CD4-positive, alpha-beta T cell treated with Interleukin-1 beta for 1 hour (primary cell): ENCODE measurements at places on chromosomes 11 and 22.

GRCh38 chr11:43518408-43519160 lies 159.9 kb downstream of the TTC17 start:
- DNase-seq, result no peak

DNA sequence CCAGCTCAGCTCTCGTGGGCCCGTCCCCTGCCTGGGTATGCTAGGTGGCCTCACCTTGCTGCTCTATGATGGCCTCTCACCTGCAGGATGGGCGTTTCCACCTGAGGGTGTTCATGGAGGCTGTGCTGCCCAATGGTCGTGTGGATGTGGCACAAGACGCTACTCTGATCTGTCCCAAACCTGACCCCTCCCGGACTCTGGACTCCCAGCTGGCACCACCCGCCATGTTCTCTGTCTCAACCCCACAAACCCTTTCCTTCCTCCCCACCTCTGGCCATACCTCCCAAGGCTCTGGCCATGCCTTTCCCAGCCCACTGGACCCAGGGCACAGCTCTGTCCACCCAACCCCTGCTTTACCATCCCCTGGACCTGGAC lies 2.1 kb downstream of the ZP1 start:
- DNase-seq, result no peak

DNA sequence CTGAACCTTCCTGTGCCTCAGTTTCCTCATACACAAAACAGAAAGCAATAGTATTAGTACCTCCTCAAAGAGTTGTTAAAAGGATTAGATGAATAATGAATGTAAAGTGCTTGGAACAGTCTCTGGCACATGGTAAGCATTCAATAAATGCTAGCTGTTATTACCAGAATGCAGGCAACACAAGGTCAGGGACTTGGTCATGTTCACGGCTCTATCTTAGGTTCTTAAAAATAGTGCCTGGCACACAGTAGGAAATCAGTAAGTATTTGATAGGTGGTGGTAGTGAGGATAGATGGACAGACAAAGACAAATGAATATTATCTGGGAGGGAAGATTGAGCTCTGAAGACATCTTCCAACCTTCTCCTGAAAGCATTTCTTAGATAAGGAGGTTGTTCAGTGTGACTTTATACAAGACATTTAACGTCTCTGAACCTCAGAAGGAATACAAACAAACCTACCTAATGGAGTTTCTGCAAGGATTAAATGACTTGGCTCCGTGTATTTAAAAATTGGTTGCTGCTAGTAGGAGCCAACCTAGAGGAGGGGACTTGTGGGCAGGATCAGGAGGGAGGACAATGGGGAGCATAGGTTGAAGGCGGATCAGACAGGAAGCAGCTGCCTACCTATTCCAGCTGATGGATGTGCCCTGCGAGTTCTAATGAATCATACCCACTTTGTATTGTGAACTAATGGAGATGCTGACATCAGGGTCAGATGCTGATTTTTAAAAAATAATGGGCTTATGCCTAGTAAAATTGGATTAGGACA lies 94.1 kb downstream of the DBX1 start:
- DNase-seq, result no peak

DNA sequence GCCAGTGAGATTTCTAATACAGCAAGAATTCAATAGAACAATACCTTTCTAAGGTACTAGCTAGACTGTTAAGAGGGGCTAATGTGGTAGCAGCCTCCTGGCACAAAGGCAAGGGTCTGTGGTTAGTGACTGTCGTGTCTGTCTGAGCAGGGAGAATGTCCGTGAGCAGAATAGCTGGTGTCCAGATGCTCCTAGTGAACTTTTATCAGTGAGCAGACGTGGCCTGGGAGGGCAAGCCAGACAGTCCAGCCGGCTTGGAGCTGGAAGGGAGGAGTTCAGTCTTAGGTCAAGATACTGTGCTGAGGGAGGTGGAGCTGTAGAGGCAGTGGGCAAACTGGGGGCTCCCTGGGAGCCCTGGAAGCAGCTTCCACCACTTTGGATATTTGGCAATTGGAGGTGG lies 138.6 kb downstream of the TEAD1 start:
- no peak for DNase-seq

DNA sequence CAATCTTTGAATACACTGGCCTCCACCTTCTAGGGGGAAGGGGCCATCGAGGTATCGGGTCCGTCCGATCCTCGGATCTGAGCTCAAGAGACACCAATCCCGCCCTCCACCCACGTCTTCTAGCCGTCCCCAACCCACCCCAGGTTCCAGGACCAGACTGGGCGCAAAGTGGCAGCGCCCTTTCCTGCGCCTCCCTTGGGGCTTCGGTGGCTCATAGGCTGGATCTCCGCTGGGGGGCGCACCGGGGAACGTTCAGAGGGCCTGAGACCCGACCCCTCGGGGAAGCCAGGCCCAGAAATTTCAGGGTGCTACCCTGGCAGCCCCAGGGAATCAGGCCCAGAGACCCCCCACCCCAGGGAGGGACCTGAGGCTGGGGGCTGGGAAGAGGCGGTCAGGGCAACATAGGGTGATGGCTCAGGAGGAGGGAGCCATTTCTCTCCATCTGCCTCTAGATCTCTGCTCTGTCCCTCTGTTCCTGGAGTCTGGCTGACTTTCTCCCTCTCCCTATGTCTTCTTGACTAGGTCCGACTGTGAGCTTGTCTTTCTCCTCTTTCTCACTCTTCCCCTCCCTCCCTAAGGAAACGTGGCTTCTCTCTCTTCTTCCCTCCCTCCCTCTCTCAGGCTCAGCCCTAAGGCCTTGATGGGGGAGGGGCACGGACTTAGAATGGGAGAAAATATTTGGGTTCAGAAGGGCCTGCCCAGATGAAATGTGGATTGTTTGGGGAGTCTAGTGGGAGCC lies 1.1 kb downstream of the CREB3L1 start:
- no peak for DNase-seq

GRCh38 chr11:93727985-93728791 lies 13.1 kb downstream of the TAF1D start:
- no peak for DNase-seq

GRCh38 chr11:65662247-65662798 lies 393 bp downstream of the RELA start:
- DNase-seq, result no peak

- no peak for DNase-seq
Observed at GRCh38 chr11:82898241-82898640, 2.0 kb downstream of the PRCP start.

- DNase-seq, result no peak
Observed at GRCh38 chr11:110772863-110773262, 60.6 kb upstream of the ARHGAP20 start.

DNA sequence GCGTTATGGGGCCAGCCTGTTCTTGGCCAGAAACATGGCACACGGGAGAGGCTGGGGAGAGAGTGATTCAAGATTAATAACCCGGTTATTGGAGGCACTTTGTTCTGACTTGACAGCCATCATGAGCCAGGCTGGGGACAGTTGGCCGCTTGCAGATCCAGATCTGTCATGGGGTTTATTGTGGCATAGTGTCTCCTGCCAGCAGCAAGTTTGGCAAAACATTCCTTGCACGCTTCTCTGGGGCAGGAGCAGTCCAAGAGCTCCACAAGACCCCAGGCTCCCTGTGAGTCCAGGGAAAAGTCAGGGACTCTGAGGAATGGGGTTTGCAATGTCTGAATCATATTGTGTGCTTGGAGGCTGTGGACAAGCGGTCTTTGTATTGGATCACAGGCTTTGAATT lies 270.4 kb downstream of the MIAT start:
- no peak for DNase-seq

GRCh38 chr22:50542416-50542927 lies 3.2 kb upstream of the KLHDC7B start:
- peak; percentile 74 for DNase-seq

DNA sequence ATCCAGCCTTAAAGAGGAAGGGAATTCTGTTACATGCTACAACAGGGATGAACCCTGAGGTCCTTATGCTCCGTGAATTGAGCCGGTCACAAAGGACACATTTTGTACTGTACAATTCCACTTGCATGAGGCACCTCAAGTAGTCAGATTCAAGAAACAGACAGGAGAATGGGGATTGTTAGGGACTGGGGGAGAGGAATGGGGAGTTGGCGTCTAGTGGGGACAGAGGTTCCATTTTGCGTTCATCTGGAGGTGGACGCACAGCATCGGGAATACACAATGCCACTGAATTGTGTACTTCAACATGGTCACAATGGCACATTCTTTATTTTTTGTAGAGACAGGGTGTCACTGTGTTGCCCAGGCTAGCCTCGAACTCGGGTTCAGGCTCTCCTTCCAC lies 14.1 kb downstream of the TBX1 start:
- DNase-seq, result no peak

DNA sequence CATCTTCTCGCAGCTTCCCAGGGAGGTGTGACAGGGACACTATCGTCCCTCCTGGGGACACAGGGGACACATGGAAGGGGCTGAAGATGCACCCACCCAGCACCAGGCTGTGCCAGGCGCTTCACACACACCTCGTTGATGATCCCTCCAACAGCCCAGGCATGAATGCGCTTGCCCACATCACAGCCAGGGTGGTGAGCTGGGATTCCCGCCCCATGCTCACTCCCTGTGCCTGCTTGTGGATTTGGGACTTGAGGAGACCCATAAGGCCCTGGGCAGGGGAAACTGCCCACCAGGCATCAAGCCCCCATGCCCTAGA lies 57.8 kb downstream of the OTOG start:
- DNase-seq, result no peak

DNA sequence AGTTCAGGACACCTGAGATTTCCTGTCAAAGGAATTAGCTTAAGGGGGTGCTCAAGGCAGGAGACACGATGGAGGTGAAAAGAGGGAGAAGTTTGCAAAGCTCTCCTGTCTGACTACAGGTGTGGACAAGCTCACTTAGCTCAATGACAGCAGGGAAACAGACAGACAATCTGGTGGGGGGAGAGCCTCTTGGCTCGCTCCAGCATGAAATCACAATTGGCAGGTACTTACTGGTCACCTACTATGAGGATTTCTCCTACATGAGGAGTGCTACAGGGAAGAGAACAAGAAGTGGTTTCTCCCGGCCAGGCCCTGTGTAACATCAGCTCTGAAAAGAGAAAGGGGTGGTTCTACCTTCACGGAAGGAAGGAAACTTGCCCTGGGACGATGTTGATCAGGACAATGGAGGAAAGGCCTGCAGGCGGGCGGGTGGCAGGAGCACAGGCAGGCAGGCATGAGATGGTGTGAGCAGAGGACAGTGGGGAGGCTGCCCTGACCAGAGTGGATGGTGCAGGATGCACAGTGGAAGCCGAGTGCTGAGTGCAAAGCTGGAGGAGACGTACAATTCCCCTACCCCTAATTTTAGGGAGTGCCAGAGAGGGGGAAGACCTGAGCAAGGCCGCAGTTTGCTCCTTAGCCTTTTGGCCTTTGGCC lies 57.9 kb upstream of the CRTAM start:
- DNase-seq, result no peak

GRCh38 chr11:121253951-121254350 lies 38.6 kb upstream of the SC5D start:
- no peak for DNase-seq

- DNase-seq, result no peak
Observed at GRCh38 chr11:27388869-27389268, 25.9 kb upstream of the CCDC34 start.

GRCh38 chr11:25727944-25728343 lies 604.0 kb upstream of the ANO3 start:
- DNase-seq, result no peak

- no peak for DNase-seq
Observed at GRCh38 chr22:24693379-24693778, 81.1 kb downstream of the PIWIL3 start.

GRCh38 chr22:18999008-18999407 lies 62.9 kb upstream of the PRODH start:
- DNase-seq, result no peak

- no peak for DNase-seq
Observed at GRCh38 chr11:132200353-132200936, 830.0 kb downstream of the NTM start.

DNA sequence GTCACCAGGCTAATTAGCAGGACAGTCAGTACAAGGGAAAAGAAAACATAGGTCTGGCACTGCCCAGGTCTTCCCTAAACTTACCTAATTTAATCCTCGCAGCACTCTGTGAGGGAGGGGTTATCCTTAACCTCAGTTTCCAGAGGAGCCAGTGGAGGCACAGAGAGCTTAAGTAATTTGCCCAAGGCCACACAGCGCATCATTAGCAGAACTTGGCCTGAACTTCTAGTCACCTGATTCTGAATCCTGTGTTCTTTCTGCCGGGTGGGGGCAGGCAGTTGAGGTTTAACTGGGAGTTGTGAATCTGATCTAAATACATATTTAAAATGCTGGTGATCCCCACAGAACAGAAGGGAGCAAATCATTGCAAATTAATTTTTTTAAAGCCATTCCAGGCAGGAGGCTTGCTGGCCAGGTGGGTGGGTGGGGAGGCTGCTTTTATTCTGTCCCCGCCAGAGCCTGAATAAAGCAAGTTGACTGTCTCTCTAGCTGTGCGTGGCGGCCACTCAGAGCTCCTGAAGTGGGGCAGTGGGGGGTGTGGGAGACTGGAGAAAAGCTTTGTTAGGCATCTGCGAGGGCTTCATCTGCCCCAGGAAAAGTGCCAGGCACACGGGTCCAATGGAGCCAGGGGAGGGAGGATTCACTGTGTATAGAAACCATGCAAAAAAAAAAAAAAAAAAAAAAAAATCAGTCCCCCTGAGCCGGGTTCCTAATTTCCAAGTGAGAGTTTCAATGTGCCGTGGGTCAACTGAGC lies 66.1 kb downstream of the NFAM1 start:
- DNase-seq, result no peak

DNA sequence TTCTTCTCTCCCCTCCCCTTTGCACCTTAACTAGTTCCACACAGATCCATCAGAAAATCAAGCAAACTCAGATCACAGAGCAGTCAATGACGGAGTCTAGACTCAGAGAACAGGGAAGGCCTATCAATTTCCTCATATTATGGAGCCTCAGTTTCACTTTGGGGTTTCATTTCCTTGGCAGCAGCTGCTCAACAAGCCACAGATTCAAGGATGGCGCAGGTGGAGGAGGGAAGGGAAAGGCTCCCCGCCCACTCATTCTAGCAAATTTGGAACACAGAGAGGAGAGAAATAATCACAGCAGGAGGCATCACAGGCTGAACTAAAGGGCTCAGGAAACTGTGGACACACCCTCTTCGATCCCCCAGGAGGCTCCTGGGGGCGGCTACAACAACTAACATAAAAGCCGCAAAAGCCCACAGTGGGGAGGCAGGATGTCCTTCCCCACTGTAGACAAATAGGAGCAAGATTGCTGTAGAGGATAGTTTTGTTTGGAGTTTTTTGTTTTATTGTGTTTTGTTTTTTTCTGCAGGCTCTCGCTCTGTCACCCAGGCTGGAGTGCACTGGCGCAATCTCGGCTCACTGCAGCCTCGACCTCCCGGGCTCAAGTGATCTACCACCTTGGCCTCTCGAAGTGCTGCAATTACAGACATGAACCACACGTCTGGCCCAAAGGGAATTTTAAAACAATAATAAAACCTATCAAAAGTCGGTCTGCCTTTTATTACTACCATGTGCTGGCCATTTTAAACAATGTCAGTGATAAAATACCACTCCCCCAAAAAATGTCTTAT lies 3.4 kb downstream of the PLAAT3 start:
- no peak for DNase-seq

- DNase-seq, result peak; percentile 72
Observed at GRCh38 chr11:95764267-95764898, 25.2 kb downstream of the FAM76B start.

GRCh38 chr22:46466255-46466676 lies 71.2 kb downstream of the CELSR1 start:
- DNase-seq, result no peak

GRCh38 chr22:41974691-41975290 lies 5.5 kb downstream of the SEPTIN3 start:
- no peak for DNase-seq

GRCh38 chr22:36571991-36572390 lies 43.0 kb upstream of the EIF3D start:
- DNase-seq, result no peak
